ENCODE measurements at places on chromosomes 1 and 21.

GRCh38 chr1:94271373-94271772 is 34.0 kb upstream of the ARHGAP29 start:
- DNase-seq = no peak

- DNase-seq = no peak
Measured at GRCh38 chr1:216222288-216222687, 201.0 kb downstream of the USH2A start.

- DNase-seq = peak; percentile 15
Measured at GRCh38 chr21:25735646-25736597, 1.1 kb downstream of the GABPA start.

GRCh38 chr1:58929671-58930325 is 146.0 kb upstream of the JUN start:
- no peak for DNase-seq

Data from 8988T (cell line).